Activated CD4-positive, alpha-beta T cell treated with anti-CD3 and anti-CD28 coated beads for 36 hours (primary cell): ENCODE measurements at places on chromosomes 3 and 15.

DNA sequence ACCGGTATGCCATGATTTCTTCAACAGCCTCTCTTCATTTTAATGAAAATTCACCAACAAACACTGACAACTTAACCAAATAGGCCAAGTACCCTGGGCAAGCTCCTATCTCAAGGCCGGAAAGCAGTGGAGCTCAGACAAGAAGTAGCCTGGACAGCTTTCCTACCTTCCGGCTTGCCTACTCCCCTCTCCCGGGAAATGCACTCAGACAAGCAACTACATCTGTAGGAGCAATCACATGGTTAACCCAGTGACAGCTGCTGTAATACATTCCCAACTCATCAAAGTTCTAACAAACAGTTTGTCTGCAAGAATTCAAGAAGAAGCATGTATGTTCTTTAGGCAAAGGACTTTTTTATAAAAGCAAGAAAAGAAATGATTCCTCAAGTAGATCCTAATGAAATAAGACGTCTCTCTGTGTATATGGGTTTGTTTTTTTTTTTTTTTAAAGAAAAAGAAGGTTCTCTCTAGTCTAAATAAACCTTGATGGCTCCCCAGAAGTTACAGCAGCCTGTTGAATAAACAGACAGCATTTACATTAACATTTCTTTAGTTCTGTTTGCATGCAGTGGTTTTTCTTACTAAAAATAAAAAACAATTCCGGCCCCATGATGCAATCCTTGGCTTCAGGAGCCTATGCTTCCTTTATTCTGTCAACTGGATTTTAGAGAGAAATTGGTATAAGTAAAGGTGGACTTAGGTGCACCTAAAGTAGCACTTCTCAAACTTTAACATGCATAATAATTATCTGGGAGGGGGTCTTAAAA lies 278.7 kb downstream of the NEK10 start:
- no peak for DNase-seq

DNA sequence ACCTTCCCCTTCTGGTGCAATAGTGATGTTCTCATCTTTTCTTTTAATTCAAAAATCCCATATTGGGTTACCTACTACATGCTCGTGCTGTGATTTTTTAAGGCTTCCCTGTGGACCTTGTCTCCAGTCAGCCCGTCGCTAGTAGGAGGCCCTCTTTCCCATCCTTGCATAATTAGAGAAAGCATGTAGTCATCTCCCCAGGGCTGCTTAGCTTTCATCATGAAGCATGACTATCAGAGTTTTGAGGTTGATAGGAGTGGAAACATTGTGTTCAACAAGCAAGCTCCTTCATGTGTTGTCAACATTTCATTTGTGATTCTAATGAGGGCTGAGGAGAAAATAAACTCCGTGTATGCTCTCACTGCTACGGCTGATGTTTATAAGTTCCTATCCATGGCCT lies 8.7 kb upstream of the LRTM1 start:
- DNase-seq = no peak

DNA sequence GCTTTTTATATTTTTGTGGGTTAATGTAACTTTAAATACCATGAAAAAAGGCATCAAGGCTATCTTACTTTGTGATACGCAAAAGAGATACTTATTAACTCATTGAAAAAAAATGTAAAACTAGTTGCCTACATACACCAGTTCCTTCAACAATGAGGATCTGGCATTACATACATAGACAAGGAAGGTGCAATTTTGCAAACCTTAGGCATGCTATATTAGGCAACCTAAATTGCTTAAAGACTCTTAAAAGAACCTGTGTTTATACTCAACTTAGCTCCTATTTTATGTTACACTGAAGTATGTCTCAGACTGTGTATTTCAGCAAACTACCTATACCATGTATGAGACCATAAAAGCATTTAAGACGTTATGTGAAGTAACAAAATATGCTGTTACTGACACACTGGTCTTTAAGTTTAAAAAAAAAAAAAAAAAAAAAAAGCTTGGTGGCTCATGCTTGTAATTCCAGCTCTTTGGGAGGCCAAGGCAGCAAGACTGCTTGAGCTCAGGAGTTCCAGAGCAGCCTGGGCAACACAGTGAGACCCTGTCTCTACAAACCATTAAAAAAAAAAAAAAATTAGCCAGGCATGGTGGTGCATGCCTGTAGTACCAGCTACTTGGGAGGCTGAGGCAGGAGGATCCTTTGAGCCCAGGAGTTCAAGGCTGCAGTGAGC lies 9.1 kb downstream of the TASOR start:
- no peak for DNase-seq

- DNase-seq = peak; percentile 45
These were observed 88.8 kb downstream of the SENP7 start for GRCh38 chr3:101423984-101424888.

DNA sequence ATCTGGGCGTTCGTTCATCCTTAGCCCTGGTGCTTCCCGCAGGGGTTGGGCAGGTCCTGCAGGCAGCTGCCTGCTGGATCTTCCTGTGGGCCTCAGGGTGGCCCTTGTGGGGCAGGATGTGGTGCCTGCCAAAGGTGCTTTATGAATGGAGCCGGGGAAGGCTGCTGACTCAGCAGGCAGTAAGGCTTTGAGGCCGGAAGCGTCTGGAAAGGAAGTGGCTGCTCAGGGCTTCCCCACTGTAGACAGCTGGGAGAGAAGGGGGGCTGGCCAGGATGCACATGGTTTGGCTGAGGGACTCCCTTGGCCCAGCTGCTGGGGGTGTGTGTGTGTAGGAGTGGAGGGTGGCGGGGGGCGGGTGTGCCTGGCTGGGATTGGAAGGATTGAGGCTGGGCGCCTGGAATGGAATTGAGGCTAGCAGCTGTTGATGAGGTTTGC lies 12.9 kb downstream of the CD276 start:
- DNase-seq = peak; percentile 90

DNA sequence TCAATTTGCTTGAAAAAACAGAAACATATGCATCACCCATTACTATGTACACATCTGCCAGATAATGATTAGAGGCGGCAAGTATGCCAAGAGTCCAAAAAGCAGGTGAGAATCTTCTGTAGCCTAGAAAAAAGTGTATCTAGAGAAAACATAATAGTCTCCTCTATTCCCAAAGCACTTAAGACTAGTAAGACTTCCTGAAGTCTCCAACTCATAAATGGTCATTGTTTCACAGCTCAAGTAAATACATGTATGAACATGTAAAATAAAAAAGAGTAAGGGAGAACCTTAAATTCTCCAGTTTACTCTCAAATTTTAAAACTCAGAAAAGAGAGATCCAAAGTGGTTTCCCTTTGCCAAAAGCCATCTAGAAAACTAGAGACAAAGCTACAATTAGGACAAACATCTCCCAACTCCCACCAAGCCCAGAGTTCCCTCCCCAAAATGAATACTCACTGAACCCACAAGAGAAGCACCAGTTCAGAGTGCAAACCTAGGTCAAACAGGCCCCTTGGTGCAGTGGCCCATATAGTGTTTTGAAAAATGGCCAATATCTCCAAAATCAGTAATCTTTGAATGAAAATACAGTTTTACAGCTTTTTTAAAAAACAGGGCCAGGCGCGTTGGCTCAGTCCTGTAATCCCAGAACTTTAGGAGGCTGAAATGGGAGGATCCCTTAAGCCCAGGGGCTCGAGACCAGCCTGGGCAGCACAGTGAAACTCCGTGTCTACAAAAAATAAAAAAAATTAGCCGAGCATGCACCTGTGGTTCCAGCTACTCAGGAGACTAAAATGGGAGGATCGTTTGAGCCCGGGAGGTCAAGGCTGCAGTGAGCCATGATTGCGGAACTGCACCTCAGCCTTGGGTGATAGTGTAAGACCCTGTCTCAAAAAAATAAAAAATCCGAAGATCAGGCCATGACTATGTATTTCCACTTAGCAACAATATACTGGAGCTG lies 11.0 kb upstream of the MAP4 start:
- no peak for DNase-seq

DNA sequence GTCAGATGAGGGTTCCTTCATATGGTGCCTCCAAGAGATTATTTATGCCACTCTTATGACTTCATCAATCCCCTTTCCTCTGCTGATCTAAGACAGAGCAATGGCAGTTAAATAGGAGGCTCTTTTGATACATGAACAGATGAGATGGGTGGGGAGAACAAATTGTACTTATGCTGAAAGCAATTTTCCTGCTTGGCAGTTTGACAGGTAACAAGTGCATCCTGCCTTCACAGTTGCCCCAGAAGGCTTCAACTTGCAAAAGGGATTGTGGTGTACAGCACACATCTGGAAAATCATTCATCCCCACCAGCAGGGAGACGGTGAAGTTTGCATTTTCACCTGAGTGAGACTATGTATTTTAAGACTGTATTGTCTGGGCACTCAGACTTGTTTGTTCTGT lies 27.3 kb downstream of the ENTPD3 start:
- no peak for DNase-seq

DNA sequence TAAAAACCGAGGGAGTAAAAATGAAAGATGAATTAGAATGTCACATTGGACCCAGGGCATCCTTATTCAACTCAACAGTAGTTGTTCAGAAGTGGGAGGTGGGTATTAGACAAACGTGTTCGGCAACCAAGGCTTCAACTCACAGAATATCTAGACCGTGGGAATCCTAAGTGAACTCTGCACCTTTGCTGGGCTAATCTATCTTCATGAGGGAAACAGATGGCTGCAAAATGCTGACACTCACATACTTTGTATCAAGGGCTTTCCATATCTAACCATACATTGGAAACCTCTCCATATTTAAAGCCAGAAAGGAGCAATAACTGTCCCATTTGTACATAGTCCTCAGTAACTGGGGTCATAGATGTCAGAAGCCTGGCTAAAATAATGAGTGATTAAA lies 20.9 kb downstream of the PLSCR1 start:
- no peak for DNase-seq

GRCh38 chr15:43294091-43294706 lies 27.5 kb upstream of the TGM5 start:
- no peak for DNase-seq

- no peak for DNase-seq
These were observed 483.9 kb downstream of the RBMS3 start for GRCh38 chr3:29764603-29765254.

GRCh38 chr15:22956978-22957260 lies 23.2 kb downstream of the CYFIP1 start:
- no peak for DNase-seq

DNA sequence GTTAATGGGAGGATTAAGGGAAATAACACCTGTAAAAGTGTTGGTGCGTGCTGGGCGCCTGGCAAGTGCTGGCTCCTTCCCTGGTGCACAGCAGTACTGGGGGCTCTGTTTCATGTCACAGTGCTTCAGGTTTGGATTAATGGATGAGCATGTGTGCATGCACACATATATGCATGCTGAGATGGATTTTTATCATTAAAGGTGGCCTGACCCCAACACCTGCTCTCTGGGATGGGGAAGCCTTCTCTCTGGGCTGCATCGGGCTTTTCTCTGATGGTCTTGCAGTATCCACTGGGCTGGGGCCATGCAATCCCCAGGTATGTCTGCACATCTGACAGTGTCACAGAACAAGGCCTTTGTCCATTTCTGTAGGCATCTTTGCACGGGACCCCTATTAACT lies 127.5 kb upstream of the PLXNA1 start:
- no peak for DNase-seq

GRCh38 chr3:100653604-100654294 lies 44.3 kb downstream of the ADGRG7 start:
- no peak for DNase-seq

GRCh38 chr3:127760361-127760760 lies 62.0 kb downstream of the MGLL start:
- no peak for DNase-seq
